ENCODE measurements at places on chromosomes 5 and 9.

- DNase-seq = no peak
Observed at GRCh38 chr9:137488327-137488653, 29.2 kb upstream of the NSMF start.

- DNase-seq = no peak
Observed at GRCh38 chr5:146725025-146725424, 153.5 kb downstream of the PPP2R2B start.

DNA sequence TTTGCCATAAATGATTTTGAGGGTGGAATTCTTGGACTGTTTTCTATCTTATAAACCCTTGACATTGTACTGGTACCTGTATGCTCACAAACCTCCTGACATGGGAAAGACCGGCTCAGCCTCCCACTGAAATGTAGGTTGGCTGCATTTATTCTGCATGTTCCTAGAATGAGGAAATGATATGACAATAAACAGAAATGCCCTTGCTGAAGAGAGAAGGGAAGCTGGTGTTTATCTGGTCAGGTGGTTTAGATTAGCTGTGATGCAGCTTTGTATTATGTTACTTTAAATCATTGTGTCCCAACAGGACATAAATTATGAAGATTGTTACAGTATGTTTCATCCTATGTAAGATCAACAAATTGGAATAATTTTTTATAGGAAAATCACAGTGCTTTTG is 23.1 kb upstream of the CATSPER3 start:
- no peak for DNase-seq

- no peak for DNase-seq
Observed at GRCh38 chr5:81121273-81121672, 111.8 kb upstream of the CKMT2 start.

DNA sequence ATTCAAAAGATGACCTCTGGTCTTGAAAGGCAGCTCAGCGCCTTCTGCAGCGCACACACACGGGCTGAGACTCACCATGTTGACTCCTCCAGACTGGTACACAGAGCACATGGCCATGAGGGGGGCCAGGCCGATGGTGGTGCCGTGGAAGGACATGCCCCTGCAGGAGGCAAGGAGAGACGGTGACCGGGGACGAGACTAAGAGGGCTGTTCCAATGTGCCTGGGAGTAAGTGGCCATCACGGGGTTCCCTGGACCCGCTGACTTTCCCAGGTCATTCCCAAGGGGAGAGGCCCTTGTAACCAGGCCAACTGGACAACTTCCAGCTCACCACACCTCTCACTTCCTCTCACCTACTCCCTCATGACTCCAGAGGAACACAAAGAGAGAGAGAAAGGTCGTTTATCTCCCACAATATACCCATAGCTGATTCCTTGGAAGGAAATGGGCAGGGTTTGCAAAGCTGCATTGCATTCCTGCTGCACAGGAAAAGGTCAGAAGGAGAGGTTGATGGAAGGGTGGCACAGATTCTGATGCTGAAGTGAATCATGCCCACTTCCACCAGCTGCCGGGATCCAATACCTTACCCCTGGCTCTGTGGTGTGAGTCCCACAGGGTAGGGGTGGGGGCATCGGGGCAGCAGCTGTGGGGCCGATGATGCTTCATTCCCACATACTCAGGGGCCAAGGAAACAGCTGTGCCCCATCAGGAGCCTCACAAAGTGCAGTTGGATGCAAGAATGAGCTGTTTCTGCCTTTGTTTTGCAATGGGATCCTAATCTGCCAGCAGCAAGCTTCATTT is 47.2 kb downstream of the NIPAL4 start:
- DNase-seq = no peak

DNA sequence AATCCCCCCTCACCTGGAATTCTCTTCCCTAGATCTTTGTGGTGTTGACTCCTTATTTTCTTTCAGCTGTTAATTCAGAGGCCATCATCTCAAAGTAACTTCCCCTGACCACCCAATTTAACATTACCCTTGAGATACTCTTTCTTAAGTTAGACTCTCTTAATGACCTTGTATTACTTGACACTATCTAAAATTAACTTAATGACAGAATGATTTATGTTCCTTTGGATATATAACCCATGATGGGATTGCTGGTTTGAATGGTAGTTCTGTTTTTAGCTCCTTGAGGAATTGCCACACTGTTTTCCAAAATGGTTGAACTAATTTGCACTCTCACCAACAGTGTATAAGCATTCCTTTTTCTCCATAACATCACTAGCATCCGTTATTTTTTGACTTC is 298.0 kb downstream of the NNT start:
- no peak for DNase-seq

DNA sequence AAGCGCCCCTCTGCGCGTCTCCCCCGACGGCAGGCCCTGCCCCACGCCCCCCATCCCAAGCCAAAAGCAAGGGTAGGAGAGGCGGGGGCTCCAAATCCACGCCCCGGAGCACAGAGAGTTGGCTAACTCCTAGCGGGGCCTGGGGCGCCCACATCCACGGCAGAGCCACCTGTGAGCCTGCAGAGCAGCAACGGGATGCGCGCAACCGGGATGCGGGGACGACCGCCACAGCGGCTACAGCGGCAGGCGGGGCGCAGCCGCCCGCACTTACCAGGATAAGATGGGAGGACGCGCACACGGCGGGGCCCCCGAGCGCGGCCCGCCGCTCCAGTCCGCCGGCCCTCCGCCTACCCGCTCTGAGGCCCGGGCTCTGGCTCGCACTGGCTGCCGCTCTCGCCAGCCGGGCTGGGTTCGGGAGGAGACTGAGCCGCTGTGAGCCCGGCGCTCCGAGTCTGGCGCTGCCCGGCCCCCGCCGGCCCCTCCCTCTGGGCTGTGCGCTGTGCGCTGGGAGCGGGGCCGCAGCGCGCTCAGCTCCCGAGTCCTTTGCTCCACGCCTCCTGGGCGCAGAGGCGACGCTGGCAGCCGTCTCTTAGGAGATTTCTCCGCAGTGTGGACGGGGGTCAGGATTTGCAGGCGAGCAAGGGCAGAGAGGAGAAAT is at the start of gene SLC24A2:
TSS of gene SLC24A2 (minus strand) at position 424 of the 658 bp plus-strand sequence.
- DNase-seq = no peak

GRCh38 chr5:150213530-150213929 is 23.7 kb downstream of the SLC6A7 start:
- no peak for DNase-seq
